ENCODE measurements at places on chromosomes 2 and 18. TPM values are rescaled to one million over a fixed set of nuclear protein-coding genes. Genes with fewer than 3 reads are reported as not detected.

DNA sequence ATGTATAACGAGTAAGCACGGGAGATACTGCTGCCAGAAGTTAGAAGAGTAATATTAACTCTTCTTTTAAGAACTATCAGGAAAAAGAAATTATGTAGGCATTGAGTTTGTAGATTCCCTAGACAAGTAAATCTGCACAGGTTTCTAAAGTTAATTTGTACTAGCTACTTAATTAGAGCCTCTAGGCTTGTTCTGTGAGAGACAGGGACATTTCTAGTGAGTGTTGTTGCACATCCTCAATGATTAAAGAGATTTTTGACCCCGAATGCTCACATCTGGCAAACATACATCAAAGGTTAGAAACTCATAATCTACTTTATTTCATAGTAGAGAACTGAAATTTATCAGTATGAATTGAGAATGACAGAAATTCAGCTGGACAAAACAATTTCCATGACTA lies 669.0 kb upstream of the CDH7 start:
- no peaks in the 10 kb centered on the region for H3K4me1 ChIP-seq
- no peaks in the 10 kb centered on the region for H3K27me3 ChIP-seq
- H3K4me3 ChIP-seq: no peak overlapping the region
- DNase-seq: no peak
- H3K36me3 ChIP-seq: no peaks in the 10 kb centered on the region

DNA sequence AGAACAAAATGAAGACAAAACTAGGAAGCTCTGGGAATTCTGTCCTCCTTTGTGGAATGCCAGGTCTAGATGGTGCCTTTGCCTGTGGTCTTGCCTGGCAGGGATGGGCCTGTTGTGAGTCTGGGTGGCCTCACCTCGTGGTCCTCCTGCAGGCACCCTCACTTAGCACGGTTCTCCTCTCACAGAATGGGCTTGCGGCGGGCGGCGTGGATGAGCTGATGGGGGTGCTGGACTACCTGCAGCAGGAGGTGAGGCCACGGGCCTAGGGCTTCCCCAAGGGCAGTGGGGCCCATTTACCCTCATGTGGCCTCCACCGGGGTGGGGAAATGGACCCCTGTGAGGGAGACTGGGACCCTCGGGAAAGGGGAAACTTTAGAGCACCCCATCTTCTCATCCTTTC lies 42.3 kb downstream of the PLB1 start:
- no peaks in the 10 kb centered on the region for H3K27me3 ChIP-seq
- no peak for DNase-seq
- H3K4me3 ChIP-seq: no peak overlapping the region

- no peaks in the 10 kb centered on the region for H3K36me3 ChIP-seq
- no peak for DNase-seq
- peaks cover 27% of the 10 kb centered on the region for H3K4me1 ChIP-seq
- no peaks in the 10 kb centered on the region for H3K27me3 ChIP-seq
Measured at GRCh38 chr2:179243046-179243445, 21.6 kb downstream of the SESTD1 start.

Gene FHOD3
- 24.9 TPM for total RNA-seq

DNA sequence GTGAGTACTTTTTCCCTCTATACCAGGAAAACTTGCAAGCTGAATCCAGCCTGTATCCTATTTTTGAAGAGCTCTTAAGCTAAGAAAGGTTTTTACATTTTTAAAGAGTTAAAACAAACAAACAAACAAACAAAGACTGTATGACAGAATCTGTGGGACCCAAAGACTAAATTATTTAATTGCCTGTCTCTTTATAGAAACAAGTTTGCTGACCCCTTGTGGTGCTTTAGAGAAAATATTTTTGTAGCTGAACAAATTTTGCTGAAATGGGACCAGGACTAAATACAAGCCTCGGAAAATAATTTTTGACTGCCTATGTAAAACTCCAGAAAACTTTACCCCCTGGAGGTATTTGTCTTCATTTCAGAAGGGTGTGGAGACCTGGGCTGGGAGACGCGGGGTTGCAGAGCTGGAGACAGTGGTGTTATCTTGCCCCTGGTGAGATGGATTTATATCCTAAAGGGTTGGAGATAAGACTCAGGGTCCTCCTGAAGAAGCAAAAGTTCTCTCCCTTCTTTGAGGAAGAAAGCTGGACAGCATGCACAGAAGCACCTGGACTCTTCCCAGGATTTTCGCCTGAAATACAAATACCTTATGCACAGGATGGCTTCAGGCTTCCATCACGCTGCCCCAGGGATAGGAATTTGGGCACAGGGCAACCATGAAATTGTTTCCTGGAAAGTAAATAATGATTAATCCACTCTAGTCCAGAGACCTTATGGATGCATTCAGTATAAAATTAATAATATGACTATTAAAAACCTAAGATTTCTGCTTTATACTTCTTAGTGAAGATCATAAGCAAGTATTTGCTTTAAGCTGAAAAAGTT lies 54.3 kb downstream of the TMX3 start:
- H3K36me3 ChIP-seq: no peaks in the 10 kb centered on the region
- H3K4me3 ChIP-seq: no peak overlapping the region
- no peak overlapping the region for H3K27ac ChIP-seq

DNA sequence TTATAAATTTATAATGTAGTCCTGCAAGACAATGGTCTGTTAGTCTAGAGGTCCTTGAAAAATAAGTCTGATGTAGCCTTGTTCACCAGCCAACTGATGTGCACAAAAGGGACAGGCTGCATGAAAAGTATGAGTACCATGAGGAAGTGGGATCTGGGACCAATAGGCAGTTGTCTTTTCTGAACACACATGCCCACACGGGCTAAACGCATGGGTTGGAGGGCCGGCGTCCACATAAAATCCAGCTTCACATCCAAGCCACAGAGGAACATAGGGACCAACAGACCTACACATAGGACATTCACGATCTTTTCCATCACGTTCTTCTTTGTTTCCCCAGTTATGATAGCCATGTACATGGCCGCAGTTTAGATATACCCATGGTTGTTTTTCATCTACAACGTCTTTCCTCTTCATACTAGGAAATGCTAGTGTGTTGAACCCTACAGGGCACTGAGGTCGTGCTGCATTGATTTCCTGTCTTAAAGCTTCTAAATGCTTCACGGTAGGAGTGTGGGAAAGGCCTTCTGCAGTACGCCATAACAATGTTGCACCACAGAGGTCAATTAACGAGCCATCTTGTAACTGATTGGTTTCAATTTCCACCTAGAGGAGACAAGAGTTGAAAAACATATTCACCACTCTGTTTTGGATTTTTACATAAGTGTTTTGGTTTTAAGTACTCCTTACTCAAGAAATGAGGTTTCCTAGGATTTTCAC lies 49.4 kb downstream of the PELI1 start:
- DNase-seq: no peak
- no peaks in the 10 kb centered on the region for H3K4me1 ChIP-seq
- H3K4me3 ChIP-seq: no peak overlapping the region
- H3K27me3 ChIP-seq: no peaks in the 10 kb centered on the region
- peaks cover 21% of the 10 kb centered on the region for H3K36me3 ChIP-seq

Gene ANKRD30B
- total RNA-seq: not detected

DNA sequence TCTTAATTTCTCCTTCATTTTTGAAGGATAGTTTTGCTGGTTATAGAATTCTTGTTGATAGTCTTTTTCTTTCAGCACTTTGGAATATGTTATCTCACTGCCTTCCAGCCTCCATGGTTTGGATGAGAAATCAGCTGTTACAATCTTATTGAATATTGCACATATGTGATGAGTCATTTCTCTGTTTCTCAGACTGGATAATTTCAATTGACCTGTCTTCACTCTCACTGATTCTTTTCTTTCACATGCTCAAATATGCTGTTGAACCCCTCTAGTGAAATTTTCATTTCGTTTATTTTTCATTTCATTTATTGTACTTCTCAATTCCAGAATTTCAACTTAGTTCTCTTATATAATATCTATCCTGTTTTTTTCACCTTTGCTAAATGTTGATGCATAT lies 22.2 kb downstream of the PDK1 start:
- H3K27me3 ChIP-seq: no peaks in the 10 kb centered on the region
- H3K36me3 ChIP-seq: peaks cover 13% of the 10 kb centered on the region
- H3K4me3 ChIP-seq: no peak overlapping the region
- no peaks in the 10 kb centered on the region for H3K4me1 ChIP-seq
- H3K27ac ChIP-seq: no peak overlapping the region

GRCh38 chr2:108968619-108969018 lies 20.4 kb downstream of the EDAR start:
- no peak for DNase-seq
- no peak overlapping the region for H3K4me3 ChIP-seq
- H3K27me3 ChIP-seq: no peaks in the 10 kb centered on the region
- no peaks in the 10 kb centered on the region for H3K36me3 ChIP-seq
- H3K27ac ChIP-seq: no peak overlapping the region

DNA sequence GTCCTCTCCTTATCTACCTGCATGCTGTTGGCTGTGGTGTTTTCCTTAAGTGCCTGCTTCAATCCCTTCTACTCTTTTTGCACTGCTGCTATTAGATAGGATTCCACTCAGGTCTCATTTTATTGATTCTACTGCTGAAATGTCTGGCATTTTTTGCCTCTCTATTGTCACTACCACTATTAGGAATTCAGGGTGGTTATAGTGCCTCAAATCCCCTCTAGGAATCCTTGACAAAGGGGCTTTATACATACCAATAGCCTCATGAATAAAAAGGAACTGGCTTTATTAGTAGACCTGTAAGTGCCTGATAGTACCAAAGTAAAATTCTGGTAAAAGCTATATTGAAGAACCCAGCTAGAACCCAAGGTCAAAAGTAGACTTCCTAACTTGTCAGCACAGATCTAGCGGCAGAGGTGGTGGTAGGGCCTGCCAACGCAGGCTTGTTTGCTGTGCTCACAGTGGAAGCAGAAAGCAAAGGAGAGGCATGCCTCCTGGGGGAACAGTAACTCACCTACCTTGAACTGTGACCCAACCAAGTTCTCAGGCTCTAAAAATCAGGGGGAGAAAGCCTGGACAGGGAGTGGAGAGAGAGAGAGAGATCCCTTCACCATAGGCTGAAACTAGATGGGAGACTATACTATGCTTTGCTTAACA lies 200.8 kb downstream of the RAB3GAP1 start:
- no peak for DNase-seq
- no peak overlapping the region for H3K27ac ChIP-seq
- no peaks in the 10 kb centered on the region for H3K27me3 ChIP-seq
